ENCODE measurements at places on chromosomes 12 and 14.

GRCh38 chr14:105497671-105498429, 6.8 kb downstream of the TEDC1 start:
- no peak for DNase-seq

GRCh38 chr12:96371790-96372699, 28.2 kb downstream of the CDK17 start:
- DNase-seq: no peak

DNA sequence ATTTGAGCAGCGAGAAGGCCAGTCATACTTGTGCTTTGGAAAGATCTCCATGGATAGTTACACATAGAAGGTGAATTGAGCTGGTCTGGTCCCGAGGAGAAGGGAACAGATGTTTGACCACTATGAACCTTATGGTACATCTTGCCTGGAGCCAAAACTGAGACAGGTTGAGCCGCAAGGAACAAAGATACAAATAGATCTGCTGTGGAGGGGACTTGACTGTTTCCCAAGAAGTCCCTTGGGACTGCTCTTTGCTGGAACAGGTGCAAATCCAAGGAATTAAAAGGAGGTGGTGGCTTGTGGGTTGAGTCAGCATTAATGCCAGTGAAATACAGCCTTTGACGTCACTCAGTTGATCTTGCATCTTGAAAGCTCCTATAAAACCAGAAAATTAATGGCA, 68.8 kb upstream of the PRIMA1 start:
- no peak for DNase-seq

DNA sequence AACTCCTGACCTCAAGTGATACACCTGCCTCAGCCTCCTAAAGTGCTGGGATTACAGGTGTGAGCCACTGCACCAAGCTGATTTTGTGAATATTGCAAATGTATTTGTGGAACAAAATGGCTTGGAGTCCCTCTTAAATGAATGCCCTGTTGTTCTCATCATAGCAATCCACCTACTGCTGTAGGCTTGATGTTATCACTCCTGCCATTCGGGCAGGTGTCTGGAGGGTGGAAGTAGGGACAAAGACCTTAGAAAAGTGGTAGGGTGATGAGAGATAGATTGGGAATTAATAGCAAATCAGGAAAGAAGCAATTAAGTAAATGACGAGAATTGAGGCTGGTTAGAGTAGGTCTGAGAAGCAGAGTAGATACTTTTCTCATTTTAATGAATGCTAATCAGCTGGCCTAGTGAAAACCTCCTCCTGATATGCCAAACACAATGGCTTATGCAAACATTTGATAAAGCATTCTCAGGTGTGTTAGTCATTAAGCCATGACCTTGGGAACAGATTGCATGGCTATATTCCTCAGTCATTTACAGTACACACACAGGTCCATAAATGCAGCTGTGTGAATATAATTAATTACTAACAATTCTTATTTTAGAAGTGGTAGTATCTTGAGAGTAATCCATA, 60.5 kb upstream of the USP44 start:
- DNase-seq: no peak

DNA sequence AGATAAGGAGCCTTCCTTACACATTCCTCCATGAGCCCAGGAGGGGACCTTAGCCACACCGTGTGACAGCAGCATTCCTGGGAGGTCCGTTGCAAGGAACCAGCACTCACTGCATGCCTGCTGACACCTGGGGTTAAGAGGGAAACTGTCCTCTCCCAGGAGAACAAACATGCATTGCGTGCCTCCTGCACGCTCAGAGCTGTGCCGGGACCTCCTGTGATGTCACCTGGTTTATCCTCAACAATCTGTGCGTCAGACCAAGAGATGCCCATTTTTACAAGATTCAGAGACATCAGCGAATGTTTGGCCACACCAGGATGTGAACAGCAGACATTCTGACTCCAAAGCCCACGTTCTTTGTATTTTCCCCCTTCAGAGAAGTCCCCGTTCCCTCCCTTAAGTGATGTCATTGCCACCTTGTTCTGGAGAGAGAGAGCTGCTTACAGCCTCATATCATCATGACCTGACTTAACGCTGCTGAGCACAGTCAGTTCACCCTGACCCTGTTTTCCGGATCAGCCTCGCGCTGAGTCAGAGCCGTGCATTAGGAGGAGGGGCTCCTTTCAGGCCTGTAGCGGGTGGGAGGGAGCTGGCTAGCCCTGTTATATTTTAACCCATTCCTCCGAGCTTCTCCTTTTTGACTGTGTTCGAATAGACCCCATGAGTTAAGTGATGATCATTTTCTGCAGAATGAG, 36.2 kb downstream of the TMEM120B start:
- DNase-seq: no peak

- no peak for DNase-seq
Measured at GRCh38 chr14:90785876-90786450, 30.3 kb downstream of the TTC7B start.

Measured in stimulated activated CD8-positive, alpha-beta memory T cell treated with anti-CD3 and anti-CD28 coated beads, Interleukin-7, amount 100 ng/mL, for 48 hours (primary cell).